ENCODE measurements at places on chromosomes 16 and 17.

DNA sequence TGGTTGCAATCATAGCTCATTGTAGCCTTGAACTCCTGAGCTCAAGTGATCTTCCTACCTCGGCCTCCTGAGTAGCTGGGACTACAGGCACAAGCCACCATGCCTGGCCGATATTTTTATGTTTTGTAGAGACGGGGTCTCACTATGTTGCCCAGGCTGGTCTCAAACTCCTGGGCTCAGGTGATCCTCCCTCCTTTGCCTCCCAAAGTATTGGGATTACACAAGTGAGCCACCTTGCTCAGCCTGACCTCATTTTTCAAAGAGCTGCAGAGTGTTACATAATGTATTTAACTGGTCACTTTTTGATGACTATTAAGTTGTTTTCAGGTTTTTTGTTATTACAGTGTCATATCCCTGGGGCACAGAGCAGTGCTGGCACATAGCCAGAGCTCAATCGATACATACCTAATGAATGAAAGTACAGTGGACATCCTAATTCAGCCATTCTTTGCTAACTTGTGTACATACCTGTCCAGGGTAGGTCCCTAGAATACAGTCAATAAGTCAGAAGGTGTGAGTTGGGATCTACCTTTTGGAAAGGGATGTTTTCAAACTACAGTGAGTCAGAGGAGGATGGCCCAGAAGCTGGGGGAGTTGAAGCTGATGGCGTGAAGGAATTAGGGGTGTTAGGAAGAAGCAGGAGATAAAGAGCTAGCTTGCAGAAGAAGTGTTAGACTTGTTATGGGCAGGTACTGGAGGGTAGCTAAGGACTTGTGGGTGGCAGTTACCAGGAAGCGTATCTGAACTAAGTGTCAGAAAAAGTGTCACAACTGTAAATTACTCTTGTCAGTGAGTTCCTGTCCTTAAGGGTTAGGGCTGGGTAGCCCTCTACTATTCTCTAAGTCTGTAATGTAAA, 20.1 kb upstream of the CYLD start:
- DNase-seq, result no peak

GRCh38 chr16:6484081-6484480, 848.6 kb upstream of the RBFOX1 start:
- no peak for DNase-seq

DNA sequence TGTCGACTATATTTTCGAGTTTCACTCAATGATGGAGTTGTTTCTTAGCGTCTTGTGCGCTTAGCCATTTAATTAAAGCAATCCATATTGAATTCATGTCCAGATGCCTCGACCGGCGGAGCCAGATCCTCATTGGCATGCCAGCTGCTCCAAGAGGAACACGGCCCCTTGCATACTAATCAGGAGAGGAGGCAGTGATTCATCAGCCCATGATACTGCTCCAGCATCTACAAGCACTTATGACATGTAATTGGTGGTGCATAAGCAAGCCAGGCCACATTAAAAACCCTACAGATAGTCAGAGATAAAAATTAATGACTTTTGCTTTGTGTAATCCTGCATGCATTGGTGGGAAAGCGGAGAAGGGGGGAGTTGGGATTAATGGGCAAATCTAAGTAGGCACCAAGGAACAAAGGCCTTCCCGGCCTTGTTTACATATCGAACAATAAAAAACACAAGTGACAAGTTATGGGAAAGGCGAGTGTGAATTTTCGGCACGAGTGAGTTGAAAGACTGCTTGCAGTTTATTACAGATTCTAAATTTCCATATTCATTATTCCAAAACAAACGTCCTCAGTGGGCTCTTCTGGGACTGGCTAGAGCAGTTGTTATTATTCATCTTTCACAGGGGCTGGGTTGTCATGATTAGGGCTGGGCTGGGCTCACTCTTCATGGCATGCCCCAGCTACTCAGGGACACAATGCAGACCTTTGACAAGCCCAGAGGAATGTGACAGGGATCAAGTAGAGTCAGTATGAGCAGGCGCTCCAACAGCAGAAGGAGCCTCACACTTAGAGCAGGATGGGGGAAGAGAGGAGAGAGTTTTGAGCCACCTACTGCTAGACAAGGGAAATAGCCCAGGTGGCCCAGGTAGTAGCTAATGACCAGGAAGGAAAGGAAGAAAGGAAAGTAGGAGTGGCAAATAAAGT, 281.7 kb upstream of the ZFHX3 start:
- peak; percentile 10 for DNase-seq

DNA sequence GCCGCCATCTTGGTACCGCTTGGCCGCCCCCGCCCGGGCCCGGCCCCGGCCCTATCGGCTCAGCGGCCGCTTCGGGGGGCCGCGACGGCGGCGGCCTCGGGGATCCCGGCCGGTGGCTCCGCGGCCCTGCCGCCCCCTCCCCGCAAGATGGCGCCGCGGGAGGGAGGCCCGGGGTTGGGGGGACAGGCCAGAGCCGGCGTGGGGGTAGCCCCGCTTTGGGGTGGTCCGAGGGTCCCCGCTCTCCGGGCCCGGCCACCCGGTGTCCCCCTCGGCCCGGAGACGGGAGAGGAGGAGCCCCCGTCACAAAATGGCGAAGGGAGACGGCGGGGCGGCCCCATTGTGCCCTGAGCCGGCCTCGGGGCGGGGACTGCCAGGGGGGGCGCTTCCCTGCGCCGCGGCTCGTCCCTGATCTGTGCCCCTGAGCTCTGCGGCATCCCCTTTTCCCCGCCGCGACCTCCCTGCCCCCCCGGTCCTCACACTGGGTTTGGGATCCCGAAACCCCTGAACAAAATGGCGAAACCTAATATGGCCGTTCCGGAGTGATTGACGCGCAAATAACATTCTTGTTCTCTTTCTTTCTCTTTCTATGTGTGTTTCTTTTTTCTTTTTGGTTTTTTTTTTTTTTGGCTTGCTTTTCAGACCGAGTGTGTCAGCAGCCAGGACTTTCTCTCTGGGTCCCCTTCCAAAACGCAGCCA, 986 bp downstream of the HAPSTR1 start:
- DNase-seq, result peak; percentile 63

GRCh38 chr16:60510208-60510607, 1526.0 kb downstream of the CDH8 start:
- no peak for DNase-seq

DNA sequence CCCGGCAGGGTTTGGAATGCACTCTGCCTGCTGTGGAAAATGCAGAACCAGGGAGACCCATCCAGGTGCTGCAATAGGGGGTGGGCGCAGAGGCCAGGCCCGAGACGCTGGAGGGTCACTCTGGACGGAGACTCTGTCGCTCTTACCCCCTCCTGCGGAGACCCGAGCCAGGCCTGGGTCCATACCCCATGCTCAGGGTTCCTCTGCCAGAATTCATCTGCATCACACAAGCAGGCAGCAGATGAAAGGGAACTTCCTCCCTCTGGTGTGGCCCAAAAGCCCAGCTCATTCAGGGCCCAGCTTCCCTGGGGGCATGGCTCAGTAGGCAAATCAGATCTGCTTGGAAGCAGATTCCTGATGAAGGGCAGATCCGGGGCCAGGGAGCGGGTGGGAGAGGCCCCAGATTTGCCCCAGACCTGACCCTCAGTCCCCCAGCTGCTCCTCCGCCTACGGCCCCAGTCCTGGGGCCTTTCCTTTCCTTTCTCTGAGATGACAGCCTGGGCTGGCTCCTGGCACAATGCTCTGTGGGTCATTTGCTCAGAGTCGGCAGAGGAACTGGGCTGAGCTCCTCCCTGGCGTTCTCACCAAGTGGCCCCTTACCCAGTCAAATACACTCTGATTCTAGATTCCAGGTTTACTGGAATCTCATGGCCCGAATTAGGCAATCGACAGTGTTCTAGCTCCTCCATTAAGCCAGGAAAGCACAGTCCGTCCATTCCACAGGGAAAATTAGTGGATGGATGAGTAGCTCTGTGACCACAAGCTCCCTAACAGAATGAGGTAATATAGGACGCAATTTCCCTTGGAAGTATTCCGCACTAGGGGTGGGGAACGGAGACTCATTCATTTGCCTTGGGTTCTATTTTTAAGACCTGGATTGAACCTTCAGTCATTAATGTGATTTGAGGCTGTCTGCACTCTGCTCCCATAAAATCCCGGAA, 19.1 kb upstream of the RASD1 start:
- no peak for DNase-seq

- DNase-seq, result no peak
These were observed 498 bp upstream of the CLEC10A start for GRCh38 chr17:7080456-7081041.

GRCh38 chr16:55406651-55407050, 72.3 kb upstream of the MMP2 start:
- DNase-seq, result no peak

- no peak for DNase-seq
These were observed 39.2 kb downstream of the TMEM11 start for GRCh38 chr17:21174713-21175112.

DNA sequence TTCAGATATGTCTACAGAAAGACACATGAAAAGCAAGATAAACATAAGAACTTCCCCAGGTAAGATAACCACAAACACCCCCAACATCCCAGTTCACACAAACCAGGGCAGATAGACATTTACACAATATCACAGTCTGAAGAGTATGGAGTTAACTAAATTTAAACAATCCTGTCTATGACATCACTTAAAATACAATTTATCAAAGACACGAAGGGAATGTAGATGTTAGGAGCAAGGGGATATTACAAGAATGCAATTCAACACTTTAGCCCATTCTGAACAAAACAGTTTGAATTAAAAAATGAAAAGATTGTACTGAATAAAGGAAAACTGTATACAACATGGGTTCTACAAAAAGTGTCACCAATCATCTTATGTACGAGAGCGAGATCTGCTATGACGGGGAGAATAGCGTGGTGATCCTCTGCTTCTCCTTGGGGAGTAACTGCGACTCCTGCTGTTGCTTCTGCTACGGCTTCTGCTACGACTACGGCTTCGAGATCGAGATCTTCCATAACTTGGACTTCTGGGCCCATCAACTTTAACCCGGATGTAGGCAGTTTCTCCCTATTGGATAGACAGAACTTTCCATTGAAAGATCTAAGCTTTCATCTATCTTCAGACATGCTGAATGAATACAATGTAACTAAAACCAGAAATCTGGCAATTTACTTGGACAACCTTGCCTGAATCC, 1.9 kb downstream of the SRSF1 start:
- no peak for DNase-seq

DNA sequence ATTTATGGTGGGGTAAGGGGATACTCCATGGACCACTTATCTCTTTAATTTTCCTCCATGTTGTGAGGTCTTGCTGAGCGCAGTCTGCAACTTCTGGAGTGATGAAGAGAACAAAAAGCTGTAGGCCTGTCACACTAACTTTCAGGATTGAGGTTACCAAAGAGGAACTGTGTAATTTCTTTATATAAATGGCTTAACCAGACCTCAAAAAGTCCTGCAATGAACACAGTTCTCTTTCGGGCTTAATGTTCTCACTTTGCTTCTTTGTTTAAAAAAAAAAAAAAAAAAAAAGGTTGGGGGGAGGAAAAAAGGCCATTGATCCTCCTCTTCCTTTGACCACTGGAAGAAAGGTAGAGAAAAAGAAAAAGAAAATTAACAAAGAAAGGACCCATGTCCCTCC, 86.8 kb upstream of the SOX9 start:
- DNase-seq, result no peak

DNA sequence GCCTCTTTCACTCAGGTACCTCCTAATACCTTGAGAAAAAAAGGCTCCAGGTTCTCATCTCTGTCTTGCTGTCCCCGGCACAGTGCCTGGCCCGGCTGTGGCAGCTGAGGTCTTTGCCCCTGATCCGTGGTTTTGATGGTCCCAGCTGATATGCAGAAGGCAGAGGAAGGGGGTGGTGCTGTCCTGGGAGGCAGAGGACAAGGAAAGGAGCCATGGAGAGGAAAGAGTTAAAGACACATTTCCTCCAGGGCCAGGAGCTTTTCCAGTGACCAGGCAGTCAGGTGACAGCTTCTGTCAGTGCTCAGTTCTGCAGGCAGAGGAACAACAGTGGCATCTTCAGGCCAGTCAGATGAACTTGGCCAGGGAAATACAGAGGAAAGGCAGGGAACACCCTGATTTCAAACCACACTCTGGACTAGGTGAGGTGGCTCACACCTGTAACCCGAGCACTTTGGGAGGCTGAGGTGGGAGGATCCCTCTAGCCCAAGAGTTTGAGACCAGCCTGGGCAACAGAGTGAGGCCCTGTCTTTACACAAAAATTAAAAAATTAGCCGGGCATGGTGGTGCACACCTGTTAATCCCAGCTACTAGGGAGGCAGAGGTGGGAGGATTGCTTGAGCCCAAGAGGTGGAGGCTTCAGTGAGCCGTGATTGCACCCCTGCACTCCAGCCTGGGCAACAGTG, 3.3 kb upstream of the COG1 start:
- DNase-seq, result peak; percentile 82

DNA sequence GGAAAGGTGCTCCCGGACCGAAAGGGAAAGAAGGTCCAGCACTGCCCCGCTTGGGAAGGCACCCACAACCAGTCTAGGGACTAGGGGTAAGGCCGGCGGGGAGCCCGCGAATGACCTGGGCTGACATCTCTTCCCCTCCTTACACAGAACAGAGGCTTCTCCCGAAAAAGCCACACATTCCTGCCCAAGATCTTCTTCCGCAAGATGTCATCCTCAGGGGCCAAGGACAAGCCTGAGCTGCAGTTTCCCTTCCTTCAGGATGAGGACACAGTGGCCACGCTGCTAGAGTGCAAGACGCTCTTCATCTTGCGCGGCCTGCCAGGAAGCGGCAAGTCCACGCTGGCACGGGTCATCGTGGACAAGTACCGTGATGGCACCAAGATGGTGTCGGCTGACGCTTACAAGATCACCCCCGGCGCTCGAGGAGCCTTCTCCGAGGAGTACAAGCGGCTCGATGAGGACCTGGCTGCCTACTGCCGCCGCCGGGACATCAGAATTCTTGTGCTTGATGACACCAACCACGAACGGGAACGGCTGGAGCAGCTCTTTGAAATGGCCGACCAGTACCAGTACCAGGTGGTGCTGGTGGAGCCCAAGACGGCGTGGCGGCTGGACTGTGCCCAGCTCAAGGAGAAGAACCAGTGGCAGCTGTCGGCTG, 1.5 kb downstream of the CNP start:
- DNase-seq, result no peak

DNA sequence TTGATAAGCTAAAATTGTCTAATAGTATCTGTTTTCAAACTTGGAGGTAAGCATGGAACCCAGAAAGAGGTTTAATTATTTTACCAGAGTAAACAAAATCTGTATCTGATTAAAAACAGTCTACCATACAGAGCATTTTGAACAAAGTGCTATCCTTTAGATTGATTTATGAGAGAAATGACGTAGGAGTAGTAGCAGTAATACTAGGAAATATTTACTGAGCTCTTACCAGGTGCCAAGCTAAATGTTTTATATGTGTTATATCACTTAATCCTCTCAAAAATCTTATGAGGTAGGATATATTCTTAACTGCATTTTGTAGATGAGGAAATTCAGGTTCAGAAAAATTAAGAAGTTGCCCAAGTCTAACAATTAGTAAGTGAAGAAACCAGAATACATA, 186.4 kb upstream of the NOG start:
- no peak for DNase-seq

- no peak for DNase-seq
These were observed 45.8 kb upstream of the LGALS9 start for GRCh38 chr17:27585153-27585681.

- DNase-seq, result no peak
These were observed 285.0 kb upstream of the ERCC4 start for GRCh38 chr16:13634959-13635358.
